AG04449 (cell line): ENCODE measurements at places on chromosomes 1 and 21.
A peak's percentile ranks its signal among the peaks of the same experiment; 100 is the strongest.

DNA sequence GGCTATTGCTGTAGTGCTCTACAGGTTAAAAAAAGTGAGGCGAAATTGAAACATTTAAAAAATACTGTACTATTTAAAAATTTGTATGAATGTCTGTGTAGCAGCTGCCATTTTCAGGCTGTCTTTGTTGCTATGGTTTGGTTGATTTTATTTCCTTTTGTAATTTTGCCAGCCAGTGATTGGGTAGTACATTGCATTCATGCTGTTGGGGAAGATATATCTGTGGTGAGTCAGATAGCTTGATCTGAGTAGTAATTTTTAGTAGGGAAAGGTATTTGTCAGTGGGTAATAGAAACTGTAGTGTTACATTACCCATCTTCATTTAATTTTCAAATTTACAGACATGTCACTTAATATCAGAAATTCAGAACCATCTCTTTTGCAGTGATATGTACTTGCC is 15.0 kb downstream of the NFIA start:
- DNase-seq: peak; percentile 34

GRCh38 chr1:30268923-30269666 is 454.3 kb downstream of the MATN1 start:
- no peak for DNase-seq

DNA sequence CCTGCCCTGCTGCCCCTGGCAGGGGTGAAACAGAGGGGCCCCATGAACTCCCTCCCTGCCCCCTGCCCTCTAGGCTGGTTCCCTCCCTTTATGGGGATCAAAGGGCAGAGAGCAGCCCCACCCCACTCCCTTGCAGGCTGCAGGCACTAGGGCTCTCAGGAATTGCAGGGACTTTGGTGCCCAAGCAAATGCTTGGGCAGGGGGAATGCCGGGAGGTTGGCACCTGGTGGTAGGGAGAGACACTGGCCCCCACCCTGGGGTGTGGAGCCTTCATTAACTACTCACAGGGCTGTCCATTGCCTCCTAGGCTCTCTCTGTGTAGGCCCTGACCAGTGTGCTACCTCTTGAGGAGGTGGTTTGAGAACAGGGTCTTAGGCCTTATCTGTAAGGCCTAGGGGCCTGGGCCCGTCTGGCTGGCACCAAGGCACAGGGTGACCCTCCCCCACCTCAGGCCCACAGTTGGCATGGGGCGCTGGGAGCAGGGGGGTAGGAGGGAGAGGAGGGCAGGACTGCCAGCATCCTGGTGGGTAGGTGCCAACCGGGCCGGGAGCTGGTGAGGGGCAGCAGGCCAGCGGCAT is 4.7 kb downstream of the ZBTB7B start:
- no peak for DNase-seq

GRCh38 chr1:19476450-19477190 is 8.7 kb downstream of the CAPZB start:
- no peak for DNase-seq

DNA sequence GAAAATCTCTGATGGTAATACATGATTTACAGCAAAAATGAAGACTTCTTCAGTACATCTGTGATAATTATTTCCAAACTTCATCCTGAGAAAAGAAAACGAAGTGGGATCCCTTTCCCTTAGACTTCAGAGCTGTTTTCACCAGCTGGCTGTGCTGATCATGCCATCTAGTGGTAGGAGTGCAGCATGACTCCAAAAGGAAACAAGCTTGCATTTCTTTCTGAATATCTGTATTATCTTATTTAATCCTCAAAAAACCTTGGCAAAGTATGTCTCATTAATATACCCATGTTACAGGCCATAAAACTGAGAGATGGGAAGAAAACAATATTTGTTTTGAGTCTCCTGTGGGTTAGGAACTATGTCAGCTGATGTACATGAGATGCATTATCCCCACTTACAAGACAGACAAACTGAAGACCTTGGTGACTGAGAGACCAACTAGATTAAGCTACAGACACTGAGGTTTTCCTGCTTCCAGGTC is 9.8 kb upstream of the GJA8 start:
- DNase-seq: peak; percentile 19

DNA sequence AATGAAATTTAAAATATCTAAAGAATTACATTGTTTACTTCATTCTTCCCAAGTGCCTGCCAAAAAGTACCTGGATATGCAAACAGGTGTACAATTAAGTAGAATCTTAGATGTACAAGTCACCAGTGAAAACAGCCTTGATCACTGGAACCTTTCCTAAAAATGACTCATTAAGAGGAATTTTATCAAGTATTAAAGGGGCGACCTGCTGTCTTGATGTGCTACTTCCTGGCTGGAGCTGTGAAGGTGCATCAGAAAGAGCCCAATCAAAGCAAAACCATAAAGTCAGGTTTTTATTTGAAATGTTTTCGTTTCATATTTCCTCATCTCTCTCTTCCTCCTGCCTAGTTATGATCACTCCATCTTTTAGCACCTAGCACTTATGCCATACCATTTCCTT is 33.4 kb downstream of the IFI44 start:
- DNase-seq: no peak

DNA sequence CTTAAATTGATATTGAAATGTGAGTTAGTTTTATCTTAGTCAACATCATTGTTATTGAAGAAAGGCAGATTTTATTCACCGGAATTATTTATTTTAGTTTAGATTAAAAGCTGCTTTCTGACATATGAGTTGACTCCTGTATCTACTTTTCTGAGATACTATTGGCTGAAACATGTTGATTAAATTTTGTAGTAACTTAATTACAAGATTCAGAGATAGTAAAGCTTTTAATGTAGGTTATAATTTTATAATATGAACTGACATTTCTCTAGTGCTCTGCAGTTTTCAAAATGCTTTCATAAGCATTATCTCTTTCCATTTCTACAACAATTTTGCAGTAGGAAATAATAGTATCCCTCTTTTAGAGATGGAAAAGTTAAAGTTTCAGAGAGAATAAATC is 616.0 kb downstream of the USP25 start:
- DNase-seq: no peak

DNA sequence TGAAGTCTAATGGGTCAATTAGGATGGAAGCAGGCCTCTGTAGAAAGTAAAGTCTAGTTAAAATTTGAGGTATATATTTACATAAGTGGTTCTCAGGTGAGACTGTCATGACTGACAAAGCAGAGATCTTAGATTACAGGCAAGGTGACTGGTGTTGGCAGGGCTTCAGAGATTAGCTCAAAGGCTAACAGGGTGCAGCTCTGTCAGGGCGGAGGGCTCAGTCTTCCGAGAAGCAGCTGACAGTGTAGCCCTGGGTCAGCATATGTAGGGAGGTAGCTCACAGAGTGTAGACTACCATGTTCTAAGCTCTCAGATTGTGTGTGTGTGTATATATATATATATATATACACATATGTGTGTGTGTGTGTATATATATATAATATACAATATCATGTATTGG is 54.7 kb downstream of the RBM11 start:
- DNase-seq: no peak

DNA sequence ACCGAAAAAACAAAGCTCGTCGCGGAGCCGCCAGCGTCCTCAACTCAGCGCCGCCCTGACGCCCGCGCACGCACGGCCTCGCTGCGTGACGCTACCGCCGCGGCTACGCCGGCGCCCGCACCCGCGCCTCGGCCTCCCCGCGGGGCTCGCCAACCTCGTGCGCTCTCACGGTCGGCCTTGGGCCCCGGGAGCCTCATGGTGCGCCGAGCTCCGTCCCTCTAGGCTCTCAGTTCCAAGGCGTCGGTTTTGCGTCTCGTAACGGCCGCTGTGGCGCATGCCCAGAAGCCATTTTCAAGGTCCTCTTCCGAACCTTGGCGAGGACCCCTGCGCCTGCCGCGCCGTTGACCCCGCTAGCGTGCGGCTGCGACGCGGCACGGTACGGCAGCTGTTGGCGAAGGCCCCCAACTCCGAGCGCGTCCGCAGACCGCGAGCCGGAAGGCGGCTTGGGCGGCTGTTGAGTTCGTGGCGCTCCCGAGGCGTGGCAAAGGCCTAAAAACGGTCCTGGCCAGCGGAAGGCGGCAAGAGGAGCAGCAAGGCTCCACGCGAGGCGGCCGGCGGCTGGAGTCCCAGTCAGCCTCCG is at the start of gene HENMT1:
Gene HENMT1, minus strand, starts transcription at position 64 of the 580 bp plus-strand sequence. CDS start 1,209 bp downstream, outside the sequence.
- DNase-seq: no peak

GRCh38 chr1:55624766-55625165 is 409.6 kb upstream of the USP24 start:
- no peak for DNase-seq

DNA sequence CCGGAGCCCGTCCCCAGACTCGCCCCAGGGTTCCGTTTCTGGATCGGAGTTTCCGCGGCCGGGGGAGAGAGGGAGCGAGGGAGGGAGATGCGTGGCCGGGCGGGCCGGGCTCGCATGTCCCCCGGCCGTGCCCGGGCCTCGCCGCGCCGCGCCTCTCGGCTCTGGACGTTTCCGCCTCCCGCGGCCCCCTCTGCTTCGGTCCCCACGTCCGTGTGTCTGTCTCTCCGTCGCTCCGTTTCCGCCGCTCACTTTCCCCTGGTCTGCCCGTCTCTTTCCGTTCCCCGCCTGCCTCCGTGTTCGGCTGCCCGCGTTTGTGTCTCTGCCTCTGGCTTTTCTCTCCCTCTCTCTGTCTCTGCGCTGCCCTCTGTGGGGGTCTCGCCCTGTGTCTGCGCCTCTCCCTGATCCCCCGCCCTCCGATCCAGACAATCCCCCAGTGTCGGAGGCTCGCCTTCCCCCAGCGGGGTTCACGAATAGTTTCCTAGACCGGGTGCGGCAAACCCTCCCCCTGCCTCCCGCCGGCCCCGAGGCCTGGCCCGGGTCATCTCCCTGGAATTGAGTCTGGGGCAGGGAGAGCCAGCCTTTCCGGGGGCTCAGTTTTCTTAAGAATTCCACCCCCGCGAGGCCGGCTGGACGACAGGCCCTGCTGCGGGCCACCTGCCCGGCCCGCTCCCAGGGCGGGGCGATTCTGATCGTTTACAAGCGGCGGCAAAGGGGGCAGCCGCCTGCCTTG is 735 bp downstream of the NBL1 start:
- DNase-seq: no peak

GRCh38 chr1:97091679-97092078 is 370.1 kb downstream of the PTBP2 start:
- DNase-seq: no peak

GRCh38 chr1:240402326-240402725 is 209.6 kb downstream of the GREM2 start:
- DNase-seq: no peak

DNA sequence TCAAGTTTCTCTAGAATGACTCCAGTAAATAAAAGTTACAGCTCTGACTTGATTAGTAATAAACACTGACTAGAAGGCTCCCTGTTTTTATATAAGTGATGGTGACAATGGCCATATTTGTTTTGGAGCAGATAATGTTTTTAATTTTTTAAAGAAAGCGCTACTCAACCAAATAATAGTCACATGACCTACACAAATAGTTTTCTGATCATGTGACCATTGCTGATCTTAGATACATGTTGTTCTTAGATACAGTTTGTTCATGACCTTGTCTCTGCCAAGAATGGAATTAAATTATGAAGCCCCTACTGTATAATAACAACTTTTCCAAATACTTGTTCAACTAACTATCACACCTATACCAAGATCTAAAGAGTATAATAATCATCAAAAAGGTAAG is 22.3 kb upstream of the CLDN8 start:
- no peak for DNase-seq

- no peak for DNase-seq
These were observed 24.8 kb upstream of the MYOCOS start for GRCh38 chr1:171597203-171597602.

GRCh38 chr1:99965646-99966375 is 4.0 kb upstream of the SLC35A3 start:
- DNase-seq: no peak

GRCh38 chr1:237687804-237688203 is 202.9 kb downstream of the ZP4 start:
- no peak for DNase-seq

- DNase-seq: no peak
These were observed 41.6 kb upstream of the STUM start for GRCh38 chr1:226506921-226507320.

DNA sequence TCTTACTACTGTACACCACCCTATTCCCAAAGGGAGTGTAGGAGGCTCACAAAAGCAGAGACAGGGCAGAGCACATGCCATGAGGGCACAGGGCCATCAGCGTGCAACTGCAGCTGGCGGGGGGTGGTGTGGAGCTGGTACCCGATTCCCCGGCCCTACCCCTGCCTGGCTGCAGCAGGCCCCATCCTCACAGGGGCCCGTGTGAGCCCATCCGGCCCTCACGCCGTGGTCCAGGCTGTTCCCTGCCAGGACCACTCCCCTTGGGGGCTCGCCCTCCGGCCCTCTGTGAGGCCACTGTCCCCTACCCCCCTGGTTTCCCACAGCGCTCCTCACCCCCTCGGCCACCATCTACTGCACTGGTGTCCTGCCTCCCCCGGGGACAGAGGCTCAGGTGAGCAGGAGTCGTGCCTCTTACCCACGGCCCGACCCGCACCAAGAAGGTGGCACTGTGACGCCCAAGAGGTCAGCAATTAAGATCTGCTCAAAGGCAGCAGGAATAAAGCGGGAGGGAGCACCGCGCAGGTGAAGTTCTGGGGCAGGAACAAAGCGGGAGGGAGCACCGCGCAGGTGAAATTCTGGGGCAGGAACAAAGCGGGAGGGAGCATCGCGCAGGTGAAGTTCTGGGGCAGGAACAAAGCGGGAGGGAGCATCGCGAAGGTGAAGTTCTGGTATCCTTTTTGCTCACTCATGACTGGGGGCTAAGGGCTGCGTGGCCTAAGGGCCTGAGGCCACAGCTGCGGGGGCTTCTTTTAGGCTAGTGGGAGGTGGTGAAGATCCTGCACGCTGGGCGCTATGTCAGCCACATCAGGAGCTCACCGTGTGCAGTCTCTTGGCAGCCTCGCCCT is 3.9 kb downstream of the POFUT2 start:
- no peak for DNase-seq

GRCh38 chr1:212819726-212820125 is 27.7 kb downstream of the SPATA45 start:
- no peak for DNase-seq

DNA sequence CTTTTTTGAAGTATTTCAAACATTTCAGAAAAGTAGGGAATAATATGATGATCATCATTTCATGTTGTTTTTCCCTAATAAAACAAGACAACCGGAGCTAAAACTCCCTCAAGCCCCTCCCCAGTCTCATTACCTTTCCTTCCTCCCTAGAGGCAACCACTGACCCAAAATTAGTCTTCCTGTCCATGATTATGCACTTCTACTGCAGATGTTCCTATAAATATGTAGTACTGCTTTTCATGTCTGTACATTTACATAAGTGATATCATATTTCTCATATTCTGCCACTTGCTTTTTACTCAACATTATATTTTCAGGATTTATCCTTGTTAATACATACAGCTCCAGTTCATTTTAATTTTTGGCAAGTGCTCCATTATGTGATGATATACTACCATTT is 58.7 kb upstream of the GOLT1A start:
- DNase-seq: no peak

GRCh38 chr1:228375578-228376261 is 30.9 kb downstream of the TRIM11 start:
- DNase-seq: no peak

GRCh38 chr21:27086186-27086585 is 119.3 kb upstream of the ADAMTS5 start:
- DNase-seq: no peak

GRCh38 chr1:163799190-163799805 is 477.5 kb downstream of the NUF2 start:
- DNase-seq: no peak
